GM12892 (cell line): ENCODE measurements at places on chromosomes 6 and 20.

- no peak for DNase-seq
Observed at GRCh38 chr20:41776421-41776820, 158.2 kb upstream of the CHD6 start.

- no peak for DNase-seq
Observed at GRCh38 chr6:169807229-169807628, 55.8 kb downstream of the ERMARD start.

DNA sequence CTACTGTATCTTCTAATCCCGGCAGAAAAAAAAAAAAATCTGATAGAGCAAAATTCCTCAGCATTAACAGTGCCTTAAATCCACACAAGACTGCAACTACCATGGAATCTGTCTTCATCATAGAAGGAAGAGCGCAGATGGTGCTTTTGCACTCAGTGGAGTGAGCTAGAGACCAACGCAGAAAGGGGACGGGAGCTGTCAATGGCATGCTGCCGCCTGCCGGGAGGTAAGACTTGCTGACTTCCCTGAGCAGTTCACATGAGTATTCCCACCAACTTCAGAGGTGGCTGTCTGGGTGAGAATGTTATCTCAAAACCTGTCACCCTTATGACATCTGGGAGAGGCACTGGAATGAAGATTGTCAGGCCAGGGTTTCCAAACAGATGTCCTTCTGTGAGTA, 35.6 kb downstream of the DZANK1 start:
- DNase-seq: no peak

GRCh38 chr6:45633272-45633908, 255.7 kb upstream of the SUPT3H start:
- no peak for DNase-seq

DNA sequence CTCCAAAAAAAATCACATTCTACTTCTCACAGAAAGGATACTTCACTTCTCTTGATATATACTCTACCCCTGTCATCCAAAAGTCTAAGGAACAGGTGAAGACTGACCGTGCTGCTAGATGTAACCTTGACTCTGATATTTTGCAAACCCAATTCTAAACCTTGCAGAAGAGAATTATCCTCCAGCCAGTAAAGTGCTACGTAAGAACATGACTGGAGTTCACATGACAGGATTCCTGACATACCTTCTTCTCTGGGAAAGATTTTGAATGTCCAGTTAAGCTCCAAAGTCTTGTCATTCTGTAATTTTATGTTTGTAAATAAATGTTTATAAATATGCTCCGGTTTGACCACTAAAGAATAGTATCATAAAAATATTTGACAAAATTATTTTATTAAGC, 35.8 kb downstream of the BTBD9 start:
- DNase-seq: no peak

DNA sequence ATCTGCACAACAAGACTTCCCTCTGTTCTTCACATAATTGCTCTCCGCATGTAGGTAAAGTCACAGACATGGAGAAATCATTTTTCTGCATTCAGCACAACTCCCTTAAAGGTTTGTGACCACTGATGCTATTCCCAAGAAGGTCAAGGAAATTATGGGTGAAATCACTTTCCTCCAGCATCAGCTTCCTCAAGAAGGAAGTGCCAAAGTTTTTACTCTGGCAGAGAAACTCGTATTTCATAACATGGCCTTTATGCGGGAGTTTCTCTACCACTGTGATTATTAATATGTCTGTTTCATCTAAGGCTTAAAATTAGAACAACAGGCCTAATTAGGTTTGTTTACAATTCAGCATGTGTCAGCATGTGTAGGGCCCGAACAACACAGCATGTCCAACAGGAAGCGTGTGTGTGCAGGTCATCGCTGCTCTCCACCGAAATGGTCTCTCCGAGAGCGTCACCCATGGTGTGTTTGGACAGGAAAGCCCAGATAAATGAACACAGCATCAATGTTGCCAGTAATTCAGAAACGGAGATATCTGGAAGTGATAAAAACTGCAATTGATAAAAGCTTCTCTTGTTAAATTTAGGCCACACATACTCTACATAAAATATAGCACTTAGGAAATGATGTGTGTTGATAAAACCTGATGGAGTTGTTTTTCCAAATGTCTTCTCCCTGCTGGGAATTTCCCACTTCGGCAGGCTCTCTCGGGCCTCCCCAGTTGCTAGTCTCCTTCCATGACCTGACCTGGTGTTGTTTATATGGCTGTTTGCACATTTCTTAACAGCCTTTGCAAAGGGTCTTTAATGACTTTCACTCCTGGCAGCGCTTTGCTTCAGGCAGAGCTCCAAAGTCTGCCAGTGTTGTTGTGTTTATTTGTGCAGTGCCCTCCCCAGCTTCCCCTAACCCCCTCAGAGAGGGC, 265.1 kb upstream of the CEP162 start:
- DNase-seq: no peak

- DNase-seq: no peak
Observed at GRCh38 chr6:9412951-9413559, 977.7 kb upstream of the SLC35B3 start.
